ENCODE measurements at places on chromosomes 2 and 18.

- no peak for DNase-seq
These were observed 4.3 kb upstream of the UBE2F start for GRCh38 chr2:237962432-237963084.

GRCh38 chr2:154771664-154772284 lies 73.3 kb downstream of the KCNJ3 start:
- DNase-seq: no peak

DNA sequence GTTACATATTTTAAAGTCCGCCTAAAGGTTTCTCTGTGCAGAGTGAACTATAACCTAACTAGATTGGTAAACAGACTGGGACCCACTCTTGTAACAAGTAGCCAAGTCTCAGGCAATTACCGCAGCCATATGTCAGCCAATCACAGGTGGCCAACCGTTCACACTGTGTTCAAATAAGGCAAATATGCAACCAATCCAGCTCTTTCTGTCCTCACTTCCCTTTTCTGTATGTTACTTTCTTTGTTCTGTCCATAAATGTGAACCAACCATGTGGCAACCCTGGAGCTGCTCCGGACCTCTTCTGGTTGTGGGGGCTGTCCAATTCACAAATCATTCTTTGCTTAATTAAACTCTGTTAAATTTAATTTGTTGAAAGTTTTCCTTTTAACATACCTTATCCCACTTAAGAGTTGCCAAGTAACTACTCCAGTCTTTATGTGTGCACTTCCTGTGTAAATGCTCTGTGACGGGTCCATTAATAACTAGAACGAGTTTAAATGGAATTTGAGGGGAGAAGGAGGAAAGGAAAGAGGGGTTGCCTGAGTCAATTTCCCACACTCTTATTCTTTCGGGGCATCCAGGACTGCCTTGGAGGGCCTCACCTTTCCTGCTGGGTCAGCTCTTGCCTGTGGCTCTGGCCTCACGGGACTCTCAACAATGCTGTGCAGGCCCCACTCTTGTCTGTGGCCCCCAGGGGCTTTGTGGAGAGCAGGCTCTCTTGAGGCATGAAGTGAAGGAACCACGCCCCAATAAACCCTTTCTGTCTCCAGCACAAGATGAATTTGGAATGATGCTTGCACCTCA lies 6.6 kb upstream of the RPL37A start:
- DNase-seq: no peak

DNA sequence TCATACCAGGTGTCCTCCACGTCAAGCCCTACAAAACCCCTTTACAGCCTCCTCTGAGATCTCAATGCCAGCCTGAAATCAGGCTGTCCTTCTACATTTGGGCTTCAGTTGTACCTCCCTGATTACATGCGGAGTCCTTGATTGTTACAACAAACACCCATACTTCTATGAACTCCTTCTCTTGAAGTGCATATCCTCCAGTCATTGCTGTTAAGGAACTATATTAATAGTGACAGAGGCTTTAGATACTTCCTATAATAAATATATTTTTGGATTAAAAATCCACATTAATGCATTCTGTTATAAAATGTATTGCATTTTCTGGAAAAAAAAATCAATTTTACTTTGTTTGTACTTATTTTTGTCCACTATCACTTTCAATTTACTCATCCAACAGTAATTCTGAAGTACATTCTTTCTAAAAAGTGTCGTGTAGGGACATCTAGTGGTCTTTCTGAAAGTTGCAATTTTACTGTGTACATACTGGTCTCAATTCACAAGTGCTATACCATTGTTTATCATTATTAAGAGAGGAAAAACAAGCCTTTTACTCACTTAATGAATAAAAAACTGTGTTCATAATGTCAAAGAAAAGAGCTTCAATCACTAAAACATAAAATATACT lies 316.4 kb downstream of the DSEL start:
- no peak for DNase-seq

- no peak for DNase-seq
These were observed 31.8 kb upstream of the VIT start for GRCh38 chr2:36664696-36665076.

GRCh38 chr2:71846669-71847291 lies 300.9 kb downstream of the CYP26B1 start:
- DNase-seq: no peak

DNA sequence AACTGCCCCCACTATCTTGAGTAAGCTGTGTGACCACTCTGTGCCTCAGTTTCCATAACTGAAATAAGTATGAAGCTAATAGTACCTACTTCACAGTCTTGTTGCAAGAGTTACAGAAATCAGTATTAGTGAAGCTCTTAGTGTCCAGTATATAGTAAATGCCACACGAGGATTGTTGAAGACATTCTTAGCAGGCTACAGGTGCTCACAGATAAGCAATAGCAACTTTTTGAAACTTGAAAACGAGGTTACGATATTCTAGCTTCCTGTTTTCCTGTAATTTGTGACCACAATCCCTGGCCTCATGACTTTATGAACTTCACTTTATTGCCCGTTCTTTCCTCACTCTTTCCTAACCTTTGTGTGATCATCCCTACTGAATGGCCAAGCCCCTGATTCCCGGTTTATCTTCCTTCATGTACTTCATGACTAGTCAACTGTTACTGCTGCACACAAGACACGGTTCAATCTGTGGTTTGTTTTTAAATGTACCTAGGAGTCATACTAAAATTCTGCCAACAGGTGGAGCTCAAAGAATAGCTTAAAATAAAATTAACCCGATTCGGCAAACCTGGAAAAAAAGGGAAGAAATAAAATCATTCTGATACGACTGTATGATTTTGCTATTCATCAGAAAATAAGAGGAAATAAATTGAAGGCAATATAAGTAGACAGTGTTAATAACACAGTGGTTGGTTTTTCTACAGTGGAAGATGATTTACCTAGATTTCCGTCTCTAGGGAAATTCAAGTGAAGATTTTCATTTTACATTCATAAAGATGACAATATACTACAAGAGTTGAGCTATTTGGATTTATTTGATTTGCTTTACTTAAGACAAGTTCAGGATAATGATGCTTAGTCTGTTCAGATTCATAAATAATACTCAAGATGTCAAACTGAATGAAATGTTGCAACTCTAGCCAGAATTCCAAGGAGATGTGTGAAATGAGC lies 38.1 kb upstream of the STAT1 start:
- no peak for DNase-seq

DNA sequence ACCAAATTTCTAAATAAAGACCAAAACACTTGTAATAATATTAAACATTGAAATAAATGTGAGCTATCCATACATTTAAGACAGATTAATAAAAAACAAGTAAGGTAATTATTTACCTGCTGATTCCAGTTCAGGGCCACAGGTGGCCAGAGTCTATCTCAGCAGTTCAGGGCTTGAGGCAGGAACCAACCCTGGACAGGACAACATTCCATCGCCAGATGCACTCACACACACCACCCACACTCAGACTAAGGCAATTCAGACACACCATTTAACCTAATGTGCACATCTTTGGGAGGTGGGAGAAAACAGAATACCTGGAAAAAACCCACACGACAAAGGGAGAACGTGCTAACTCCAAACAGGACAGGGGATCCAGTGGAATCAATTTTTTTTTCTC lies 14.1 kb upstream of the WDSUB1 start:
- DNase-seq: no peak

DNA sequence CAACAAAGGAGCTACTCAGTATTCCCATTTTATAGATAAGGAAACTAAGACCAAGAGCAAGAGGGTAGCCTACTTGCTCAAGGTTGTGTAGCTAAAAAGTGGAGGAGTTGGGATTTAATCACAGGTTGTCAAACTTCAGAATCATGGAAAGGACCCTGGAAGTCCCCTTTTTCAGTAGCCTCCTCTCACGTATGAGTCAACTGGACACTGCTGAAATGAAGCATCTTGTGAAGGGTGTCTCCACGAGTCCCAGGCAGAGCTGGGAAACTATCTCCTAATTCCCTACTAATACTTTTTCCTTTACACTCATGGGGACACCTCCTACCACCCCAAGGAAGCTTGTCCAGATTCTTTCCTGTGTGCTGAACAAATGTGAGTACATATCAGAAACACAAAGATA lies 155.8 kb downstream of the RHBDD1 start:
- no peak for DNase-seq

DNA sequence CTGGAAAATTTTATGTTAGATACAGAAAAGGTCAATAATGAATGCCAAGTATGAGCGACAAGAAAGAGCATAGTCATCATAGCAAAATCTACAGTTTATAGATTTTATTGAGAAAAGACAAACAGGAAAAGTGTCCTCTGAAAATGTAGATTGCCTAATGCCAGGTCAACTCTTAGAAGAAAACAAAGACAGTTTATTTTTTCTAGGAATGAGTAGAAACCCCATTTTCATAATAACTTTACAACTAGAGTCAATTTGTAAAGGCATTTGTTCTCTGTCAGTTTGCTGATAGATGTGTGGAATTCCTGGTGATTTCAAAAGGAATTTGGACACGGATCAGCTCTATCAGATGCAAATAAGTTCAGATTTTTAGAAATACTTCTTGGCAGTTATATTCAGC lies 16.6 kb downstream of the CDH7 start:
- no peak for DNase-seq

- DNase-seq: no peak
These were observed 615.8 kb upstream of the SYT4 start for GRCh38 chr18:43893001-43893637.

DNA sequence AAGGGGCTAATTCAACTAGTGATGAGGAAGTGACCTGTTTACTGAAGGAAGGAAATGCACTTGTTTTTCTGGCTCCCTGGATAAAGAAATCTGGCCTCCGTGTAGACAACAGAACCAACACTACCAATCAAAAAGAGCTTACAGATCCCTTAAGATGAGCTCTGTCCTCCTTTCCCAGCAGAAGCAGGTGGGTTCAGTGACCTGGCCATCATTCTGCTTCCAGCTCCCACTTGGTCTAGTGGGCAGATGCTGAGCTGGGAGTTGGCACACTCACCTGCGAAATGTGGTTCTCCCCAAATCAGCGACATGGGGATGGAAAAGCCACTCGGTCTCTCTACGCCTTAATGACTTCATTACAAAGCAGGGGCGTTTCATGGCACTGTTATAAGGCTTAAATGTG lies 132.6 kb downstream of the AFF3 start:
- no peak for DNase-seq

DNA sequence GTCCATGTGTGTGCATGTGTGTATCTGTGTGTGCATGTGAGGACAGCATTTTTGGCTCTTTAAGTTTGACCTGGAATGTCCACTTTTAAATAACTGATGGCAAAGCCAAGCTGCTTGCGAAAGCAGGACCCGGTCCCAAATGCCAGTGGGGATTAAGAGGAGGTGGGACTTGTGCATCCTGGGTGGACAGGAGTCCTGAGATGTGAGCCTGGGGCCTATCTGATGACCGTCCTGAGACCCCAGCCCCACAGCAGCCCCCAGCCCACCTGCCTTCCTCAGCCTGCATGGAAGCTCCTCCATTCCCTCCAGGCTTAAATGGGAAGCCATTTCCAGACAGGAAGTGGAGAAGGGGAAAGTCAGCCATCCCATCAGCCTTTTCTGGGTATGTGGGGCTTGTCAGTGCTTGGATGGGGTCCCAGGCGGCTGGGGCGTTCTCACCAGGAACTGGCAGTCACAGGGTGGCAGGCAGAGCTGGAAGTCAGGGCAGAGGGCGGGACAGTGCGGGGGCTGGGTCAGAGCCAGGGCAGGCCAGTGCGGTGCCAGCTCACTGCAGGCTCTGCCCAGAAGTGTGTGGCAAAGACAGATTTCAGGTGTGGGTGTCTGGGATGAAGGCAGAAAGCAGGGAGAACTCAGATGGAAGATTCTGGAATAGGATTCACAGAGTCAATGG lies 117.8 kb downstream of the ACKR3 start:
- no peak for DNase-seq

DNA sequence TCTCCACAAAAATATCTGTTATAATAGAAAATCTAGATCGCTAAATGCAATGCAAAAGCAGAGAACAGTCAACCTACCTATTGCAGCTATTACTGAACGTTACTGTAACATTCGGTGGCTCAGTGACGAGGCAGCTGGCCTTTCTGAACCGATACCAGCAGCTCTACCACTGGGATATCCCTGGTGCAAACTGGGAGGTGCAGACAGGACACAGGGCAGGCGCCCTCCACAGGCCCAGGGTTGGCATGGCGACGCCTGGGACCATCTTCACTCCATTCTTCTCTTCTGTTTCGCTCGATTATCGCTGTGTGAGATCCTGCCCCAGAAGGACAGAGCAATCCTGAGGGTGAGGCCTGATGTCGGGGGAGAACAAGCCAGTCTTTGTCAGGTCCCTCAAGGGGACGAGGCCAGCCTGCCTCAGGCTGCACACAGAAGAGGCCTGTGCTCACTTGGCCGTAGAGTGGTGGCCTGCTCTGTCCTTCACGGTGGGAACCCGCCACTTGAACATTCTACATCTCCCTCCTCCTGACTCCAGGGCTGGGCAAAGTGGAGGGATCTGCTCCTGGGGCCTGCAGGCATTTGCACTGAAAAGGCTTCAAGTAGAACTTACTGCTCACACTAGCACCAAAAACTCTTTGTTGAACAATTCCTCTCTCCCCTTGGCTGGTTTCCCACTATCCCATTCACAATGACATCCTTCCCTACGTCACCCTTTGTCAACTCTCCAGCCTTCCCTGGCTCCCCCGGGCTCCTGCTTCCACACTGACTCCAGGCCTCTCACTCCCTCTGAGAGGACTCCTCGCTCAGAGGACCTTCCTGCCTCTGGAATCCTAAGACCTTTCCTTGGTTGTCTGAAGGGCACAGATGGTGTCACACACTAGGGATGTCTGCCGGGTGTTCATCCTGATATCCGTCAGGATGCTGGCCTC lies 49.7 kb downstream of the CYRIA start:
- no peak for DNase-seq

GRCh38 chr2:238097201-238097987 lies 2.7 kb upstream of the ESPNL start:
- no peak for DNase-seq

GRCh38 chr2:159742846-159743245 lies 30.5 kb downstream of the MARCHF7 start:
- DNase-seq: no peak

GRCh38 chr2:167726788-167727187 lies 520.6 kb downstream of the STK39 start:
- no peak for DNase-seq

GRCh38 chr2:121342751-121343150 lies 57.7 kb upstream of the TFCP2L1 start:
- no peak for DNase-seq

DNA sequence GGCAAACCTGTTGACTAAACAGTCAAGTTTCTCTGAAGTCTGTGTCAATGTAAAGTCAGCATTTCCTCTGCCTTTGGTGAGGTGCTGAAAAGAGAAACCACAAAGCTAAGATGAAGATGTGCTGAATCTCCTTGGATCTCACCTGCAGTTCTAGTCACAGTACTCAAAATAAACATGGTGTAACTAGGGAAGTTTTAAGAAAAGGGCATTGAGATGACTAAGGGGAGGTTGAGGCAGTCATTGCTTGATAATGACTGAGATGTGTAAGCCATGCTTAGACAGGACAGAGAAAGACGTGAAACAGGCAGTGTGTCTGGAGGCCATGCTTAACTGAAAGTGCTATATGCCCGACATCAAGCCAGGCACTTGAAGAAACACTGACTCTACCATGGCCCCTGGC lies 1010.0 kb upstream of the CELF4 start:
- DNase-seq: no peak

DNA sequence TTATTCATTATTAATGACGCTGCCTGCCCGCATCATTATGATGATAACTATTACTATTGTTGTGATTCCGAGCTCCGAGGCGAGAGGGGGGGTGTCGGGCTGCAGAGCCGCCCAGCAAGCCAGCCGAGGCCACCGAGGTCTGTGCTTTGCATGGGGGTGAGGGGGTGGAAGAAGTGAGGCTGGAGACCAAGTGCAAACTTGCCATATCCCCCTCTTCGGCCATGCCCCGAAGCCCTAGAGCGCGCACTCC lies 3.6 kb downstream of the BCL11A start:
- no peak for DNase-seq
